ENCODE measurements at places on chromosomes 2 and 18. TPM values are rescaled to one million over a fixed set of nuclear protein-coding genes. Genes with fewer than 3 reads are reported as not detected.

Gene GPR35
- total RNA-seq: 7.6 TPM

Gene ANKZF1
- total RNA-seq: 114 TPM

Gene ARHGAP15
- total RNA-seq: 47.0 TPM

Gene TUBB6
- 11.6 TPM for total RNA-seq

Gene ST8SIA5
- not detected for total RNA-seq

Data from activated naive CD8-positive, alpha-beta T cell treated with anti-CD3 and anti-CD28 coated beads for 36 hours (primary cell).